ENCODE measurements at places on chromosomes 13 and 19.
A peak's percentile ranks its signal among the peaks of the same experiment; 100 is the strongest.

DNA sequence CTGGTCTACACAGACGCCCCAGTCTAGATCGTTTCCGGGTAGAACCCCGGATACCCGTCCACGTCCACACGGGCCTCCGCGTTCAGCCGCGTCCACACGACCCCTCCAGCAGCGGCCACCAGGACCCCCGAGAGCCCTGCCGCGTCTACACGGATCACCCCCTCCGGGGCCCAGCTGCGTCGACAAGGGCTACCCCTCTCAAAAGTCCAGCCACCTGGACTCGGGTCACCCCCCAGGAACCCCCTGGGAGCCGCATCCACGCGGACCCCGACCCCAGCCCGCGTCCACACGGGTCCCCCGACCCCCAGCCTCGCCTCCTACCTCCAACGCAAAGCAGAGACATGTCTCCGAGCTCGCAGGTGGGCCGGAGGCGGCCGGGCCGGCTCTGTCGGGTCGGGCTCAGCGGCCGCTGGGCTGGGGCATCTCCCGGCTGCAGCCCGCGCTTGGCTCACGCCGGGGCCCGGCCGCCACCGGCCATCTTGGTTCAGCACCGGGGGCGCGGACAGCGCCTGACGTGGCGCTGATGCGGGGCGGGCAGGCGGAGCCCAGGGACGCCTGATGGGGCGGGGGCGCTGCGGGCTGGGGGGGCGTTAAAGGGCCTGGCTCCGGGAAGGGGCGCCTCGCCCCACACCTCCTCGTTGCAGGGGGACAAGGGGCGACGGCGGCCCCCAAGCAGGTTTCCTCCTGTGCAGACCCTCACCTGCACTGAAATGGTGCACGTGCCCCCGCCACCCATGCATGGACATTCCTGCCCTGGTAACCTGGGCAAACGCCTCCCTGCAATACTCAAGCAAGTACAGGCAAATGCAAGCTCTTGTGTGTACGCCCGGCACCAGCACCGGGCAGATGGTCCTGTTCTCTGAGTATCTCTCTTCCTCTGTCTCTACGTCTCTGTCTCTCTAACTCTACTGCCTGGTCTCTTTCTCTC is at the start of gene UNC13A:
Gene UNC13A (minus strand): TSS at position 498 of the 928 bp plus-strand sequence. CDS start 155 bp downstream, at position 343.
- peak; percentile 66 for DNase-seq

DNA sequence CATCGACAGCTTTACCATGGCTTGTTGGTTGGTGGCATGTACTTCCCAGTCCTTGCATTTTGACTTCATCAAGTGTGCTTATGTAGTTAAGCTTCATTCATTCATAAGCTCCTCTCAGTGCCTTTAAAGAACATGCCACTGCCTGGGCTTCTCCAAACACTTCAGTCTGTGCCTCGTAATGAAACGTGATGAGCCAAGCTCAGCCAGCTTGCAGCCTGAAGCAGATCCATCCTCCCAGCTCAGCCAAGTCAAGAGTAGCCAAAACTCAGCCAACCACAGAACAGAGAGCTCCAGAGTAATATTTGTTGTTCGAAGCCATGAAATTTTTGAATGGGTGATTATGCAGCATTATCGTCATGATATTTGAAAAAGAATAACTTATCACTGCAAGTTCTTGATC is 989.7 kb downstream of the EFNB2 start:
- DNase-seq = no peak

GRCh38 chr13:112443191-112443994 is 67.2 kb downstream of the SPACA7 start:
- peak; percentile 27 for DNase-seq

GRCh38 chr13:113093580-113094409 is 11.8 kb upstream of the F7 start:
- DNase-seq = no peak

DNA sequence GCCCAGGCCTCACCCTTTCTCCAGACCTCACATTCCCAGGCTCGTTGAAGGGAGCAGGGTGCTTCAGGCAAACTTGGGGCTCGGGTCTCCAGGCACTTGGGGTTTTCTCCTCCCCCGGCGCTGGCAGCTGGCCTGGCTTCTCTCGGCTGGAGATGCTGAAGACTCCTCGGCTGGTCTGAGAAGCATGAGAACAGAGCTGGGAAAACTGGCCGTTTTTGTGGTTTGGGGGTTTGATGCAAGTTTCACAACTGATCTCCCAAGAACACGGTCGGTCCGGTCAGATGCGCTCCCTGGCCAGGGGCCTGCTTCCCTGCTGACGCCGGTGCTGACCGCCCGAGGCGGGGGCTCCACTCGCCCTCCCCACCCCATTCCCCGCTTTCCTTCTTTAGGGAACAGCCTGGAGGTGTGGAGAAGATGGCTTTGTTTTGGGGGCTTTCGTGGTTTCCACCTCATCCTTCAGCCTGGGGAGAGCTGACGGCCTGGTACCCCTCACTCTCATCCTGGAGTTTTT is 35.3 kb downstream of the CEBPA start:
- no peak for DNase-seq

GRCh38 chr19:1112268-1113029 is 8.7 kb downstream of the GPX4 start:
- DNase-seq = no peak

DNA sequence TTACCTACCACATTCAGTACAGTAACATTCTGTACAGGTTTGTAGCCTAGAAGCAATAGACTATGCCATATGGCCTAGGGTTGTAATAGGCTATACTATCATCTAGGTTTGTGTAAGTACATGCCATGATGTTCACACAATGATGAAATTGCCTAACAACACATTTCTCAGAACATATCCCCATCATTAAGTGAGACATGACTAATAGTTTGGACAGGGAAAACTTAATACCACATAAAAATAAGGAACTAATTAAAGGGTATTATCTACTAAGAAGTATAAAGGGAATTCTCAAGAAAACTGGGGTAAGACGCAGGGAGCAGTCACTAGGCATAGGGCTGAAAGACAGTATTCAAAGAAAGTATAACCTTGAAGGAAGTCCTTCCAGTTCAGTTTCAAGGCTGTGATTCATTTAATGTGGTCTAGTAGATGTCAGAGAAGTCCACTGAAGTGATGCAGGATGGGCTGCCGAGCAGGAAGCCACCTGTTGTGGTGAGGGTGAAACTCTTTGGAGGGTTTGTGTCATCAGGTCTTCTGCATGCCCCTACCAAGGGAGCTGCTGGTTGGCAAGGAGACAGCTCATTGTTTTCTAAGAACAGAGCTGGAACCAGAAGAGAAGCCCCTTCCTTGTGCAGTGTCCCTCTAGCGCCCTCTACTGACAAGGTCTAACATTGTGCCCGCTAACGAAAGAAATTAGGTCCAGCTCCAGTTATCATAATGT is 122.9 kb downstream of the OLFM4 start:
- DNase-seq = peak; percentile 80
